Liver (tissue), 10 donors: ENCODE measurements at places on chromosomes 7 and 10.

DNA sequence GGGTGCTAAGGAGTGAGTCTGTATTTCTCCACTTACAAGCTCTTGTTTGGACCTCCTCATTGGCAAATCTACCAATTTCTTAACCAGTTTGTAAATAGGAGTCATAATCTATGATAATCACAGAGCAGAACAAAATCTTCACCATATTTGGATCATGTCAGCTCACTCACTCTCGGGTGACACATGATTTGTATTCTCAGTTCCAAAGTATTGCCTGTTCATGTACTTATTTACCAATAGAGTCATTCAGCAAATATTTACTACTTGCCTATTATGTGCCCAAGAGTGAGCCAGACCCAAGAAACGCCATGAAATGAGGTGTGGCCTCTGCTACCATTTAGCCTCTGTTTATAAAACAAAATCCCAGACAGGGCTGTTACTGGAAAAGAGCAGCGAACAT, 114.8 kb downstream of the TSPAN12 start:
- no peaks in the 10 kb centered on the region for H3K27me3 ChIP-seq
- no peak for DNase-seq
- no peaks in the 10 kb centered on the region for H3K4me1 ChIP-seq
- H3K4me3 ChIP-seq: no peak overlapping the region

DNA sequence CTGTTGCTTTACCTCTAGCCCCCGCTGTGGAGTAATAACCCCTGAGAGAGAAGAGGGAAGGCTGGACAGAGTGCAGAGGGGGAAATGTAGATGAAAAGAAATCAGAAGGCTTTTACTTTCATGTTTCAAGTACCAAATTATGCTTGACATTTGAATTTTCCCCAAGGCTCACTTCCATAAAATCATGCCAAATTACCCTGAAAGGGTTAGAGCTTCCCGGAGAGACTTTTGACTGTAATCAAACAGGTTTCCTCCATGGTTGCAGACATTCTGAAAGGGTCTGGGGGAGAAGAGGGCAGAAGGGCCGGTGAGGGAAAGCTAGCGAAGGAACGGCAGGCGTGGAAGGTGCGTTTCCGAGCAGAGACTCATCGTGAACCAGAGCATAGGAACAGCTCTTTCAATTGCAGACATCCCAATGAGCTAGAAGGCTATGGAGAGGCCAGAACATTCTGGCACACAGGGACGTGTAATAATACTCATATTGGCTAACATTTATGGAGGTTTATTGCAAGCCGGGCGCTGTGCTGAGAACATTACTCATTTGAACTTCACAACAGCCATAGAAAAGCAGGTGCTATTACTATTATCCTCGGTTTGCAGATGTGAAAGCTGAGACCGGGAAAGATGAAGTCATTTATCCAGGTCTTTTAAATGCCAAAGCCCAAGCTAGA, 620.8 kb upstream of the AUTS2 start:
- no peak overlapping the region for H3K4me3 ChIP-seq
- H3K36me3 ChIP-seq: no peaks in the 10 kb centered on the region
- H3K27ac ChIP-seq: no peak overlapping the region

- DNase-seq: no peak
- H3K36me3 ChIP-seq: no peaks in the 10 kb centered on the region
- H3K4me1 ChIP-seq: peaks cover 11% of the 10 kb centered on the region
- no peak overlapping the region for H3K27ac ChIP-seq
- H3K27me3 ChIP-seq: no peaks in the 10 kb centered on the region
These were observed 109.3 kb upstream of the INSIG1 start for GRCh38 chr7:155188357-155188756.

DNA sequence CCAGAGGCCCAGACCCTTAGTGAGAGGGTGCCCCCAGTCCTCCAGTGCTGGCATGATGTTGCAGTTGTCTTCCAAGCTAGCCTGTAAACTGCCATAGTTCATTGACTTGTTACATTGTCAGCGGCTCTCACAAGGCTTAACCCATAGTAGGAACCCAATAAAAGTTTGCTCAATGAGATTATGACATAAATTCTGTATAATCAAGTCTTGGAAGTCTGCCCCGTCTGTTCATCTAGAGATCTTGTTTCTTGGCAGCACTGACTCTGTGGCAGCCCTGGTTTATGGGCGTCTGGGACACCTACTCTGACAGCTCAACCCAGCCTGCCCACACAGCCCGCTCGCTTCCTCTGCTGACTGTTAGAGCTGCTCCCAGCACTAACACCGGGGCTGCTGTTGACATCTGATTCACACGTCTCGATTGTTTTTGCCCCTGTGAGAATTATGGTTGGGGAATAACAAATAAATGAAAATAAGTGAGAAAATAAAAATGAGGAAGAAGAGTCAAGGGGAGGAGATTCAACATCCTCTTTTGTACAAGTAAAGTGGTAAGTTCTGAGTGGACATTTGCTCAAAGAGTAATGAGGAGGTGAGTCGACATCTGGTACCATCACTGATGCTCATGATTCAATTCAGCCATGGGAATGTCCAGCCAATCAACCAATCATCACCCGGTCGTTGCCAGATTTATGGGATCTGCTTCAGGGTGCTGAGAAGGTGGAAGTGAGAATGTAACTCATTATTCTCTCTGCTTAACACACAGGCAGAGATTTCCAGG, 160.8 kb downstream of the SPAG6 start:
- no peaks in the 10 kb centered on the region for H3K27me3 ChIP-seq
- no peaks in the 10 kb centered on the region for H3K36me3 ChIP-seq
- no peak for DNase-seq
- no peaks in the 10 kb centered on the region for H3K4me1 ChIP-seq

DNA sequence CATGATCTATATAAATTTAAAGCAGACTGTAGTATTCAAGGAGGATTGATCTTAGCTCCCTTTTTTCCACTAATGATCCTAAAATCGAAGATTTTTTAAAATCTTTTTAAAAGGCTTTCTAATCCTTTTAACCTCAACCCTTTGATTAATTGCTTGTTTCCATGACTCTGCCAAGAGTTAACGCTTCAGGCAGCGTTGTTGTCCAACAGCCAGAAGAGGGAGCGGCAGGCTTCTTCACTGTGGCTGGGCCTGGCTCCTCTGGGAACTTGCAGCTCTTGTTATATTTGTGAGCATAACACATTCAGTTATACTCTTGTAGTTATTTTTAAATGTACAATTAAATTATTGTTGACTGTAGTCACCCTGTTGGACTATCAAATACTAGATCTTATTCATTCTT, 26.3 kb downstream of the CRCP start:
- H3K4me3 ChIP-seq: no peak overlapping the region
- H3K36me3 ChIP-seq: peaks cover 8% of the 10 kb centered on the region
- peaks cover 29% of the 10 kb centered on the region for H3K4me1 ChIP-seq
- no peaks in the 10 kb centered on the region for H3K27me3 ChIP-seq
- DNase-seq: no peak

DNA sequence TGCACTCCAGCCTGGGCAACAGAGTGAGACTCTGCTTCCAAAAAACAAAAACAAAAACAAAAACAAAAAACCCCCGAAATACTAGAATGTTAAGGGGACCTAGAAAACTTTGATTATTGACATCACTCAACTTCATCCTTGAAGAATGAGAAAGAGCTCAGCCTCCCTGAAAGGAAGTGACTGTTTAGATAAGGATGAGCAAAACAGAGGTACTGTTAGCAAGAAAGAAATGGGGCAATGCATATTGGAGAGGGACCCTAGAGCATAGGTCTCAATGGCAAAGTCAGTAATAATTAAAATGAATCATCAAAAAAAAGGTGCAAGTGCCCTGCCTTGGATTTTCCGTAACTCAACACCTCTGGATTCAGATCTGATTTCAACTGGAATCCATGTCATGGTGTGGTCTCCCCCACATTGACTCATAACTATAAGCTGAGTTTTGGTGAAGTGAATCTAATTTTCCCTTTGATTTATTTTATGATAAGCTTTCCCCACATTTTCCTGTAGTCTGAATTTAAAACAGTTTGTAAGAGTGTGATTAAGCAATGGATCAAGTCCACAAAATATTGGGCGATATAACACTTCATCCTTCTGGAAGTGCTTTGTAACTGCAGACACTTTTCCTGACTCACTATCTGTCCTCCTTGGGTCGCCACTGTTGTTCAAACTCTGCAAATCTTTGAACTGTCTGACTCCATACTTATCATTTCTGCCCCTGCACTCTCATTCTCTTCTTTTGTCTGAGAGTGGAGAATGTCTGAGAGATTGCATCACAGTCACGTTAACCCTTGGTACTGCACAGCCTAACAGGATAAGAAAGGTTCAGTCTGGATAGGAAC, 224.8 kb upstream of the LYZL1 start:
- no peaks in the 10 kb centered on the region for H3K4me1 ChIP-seq
- no peak overlapping the region for H3K27ac ChIP-seq
- no peaks in the 10 kb centered on the region for H3K36me3 ChIP-seq
- H3K27me3 ChIP-seq: no peaks in the 10 kb centered on the region
- no peak for DNase-seq

- no peak overlapping the region for H3K4me3 ChIP-seq
- no peak for DNase-seq
- H3K27ac ChIP-seq: no peak overlapping the region
- no peaks in the 10 kb centered on the region for H3K36me3 ChIP-seq
- no peaks in the 10 kb centered on the region for H3K4me1 ChIP-seq
These were observed 47.9 kb upstream of the FOXK1 start for GRCh38 chr7:4634166-4634565.

DNA sequence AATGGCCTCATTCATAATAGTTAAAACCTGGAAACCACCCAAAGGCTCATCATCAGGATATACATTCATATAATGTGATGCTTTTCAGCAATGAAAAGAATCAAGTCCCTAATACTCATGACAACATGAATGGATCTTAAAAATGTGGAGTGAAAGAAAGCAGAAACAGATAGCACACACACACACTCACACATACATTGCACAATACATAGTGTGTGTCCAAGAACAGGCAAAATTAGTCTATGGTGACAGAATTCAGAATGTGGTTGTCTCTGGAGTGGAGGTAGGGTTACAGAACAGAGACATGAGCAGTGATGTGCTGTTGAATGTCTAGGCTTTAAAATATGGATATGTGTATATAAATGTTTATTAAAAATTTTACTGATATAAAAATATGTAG, 419.9 kb upstream of the PCDH15 start:
- no peaks in the 10 kb centered on the region for H3K27me3 ChIP-seq
- H3K4me1 ChIP-seq: no peaks in the 10 kb centered on the region
- H3K27ac ChIP-seq: no peak overlapping the region
- no peak overlapping the region for H3K4me3 ChIP-seq
- H3K36me3 ChIP-seq: no peaks in the 10 kb centered on the region

GRCh38 chr10:58833771-58834561, 321.3 kb downstream of the BICC1 start:
- H3K27me3 ChIP-seq: no peaks in the 10 kb centered on the region
- H3K4me3 ChIP-seq: no peak overlapping the region
- DNase-seq: no peak
- H3K4me1 ChIP-seq: no peaks in the 10 kb centered on the region

DNA sequence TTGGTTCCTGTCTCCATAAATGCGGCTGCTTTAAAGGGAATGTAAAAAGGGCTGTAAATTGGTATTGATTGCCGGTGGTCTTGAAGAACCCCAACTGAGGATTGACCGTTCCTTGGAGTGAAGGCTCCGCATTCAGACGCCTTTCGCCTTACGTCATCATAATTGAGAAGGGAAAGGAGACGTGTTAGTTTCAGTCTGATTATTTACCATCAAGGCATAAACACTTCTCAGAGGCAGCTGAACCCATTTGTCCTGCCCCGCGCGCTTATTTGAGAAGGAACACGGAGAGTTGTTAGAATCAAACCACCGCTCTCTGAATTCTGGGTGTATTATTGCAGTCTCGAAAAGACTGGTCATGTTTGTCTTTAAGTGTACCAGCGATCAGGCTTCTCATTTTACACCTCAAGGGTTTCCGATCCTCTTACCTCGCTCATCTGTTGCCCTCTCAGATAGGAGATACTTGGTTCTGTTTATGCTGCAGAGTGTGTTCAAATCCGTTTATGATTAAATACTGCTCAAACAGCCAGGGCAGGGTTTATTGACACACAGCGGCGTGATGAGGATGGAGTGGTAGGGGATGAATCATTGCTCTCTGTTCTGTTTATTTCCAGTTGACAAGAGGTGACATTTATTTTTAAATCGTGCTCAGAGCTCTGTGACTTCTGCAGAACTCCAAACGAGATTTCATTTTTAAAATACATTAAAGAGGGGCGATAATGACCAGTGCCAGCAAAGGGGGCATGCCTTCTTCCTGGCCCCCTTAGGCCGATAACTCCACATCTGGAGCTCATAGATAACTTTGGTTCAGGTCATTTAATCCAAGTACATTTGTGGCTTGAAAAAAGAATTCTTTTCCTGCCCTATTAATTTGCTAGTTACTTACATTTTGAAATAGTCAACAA, 30.4 kb downstream of the FOXK1 start:
- DNase-seq: no peak
- H3K27me3 ChIP-seq: no peaks in the 10 kb centered on the region
- H3K4me3 ChIP-seq: no peak overlapping the region
- peaks cover 21% of the 10 kb centered on the region for H3K4me1 ChIP-seq

GRCh38 chr10:82759050-82759449, 884.1 kb downstream of the NRG3 start:
- no peak overlapping the region for H3K27ac ChIP-seq
- no peaks in the 10 kb centered on the region for H3K36me3 ChIP-seq
- H3K27me3 ChIP-seq: no peaks in the 10 kb centered on the region
- no peak for DNase-seq
- H3K4me3 ChIP-seq: no peak overlapping the region

GRCh38 chr10:3452683-3453361, 280.2 kb upstream of the PITRM1 start:
- peaks cover 4% of the 10 kb centered on the region for H3K27me3 ChIP-seq
- no peaks in the 10 kb centered on the region for H3K4me1 ChIP-seq
- H3K27ac ChIP-seq: no peak overlapping the region
- no peak for DNase-seq

GRCh38 chr10:79188154-79188965, 119.6 kb downstream of the ZMIZ1 start:
- no peaks in the 10 kb centered on the region for H3K27me3 ChIP-seq
- DNase-seq: no peak
- peaks cover 41% of the 10 kb centered on the region for H3K4me1 ChIP-seq
- no peaks in the 10 kb centered on the region for H3K36me3 ChIP-seq
- no peak overlapping the region for H3K27ac ChIP-seq

GRCh38 chr10:86285136-86285790, 81.3 kb downstream of the GRID1 start:
- no peak overlapping the region for H3K27ac ChIP-seq
- peak; percentile 13 for DNase-seq
